Skin of body (tissue), 3 donors: ENCODE measurements at places on chromosomes 13 and 19.

DNA sequence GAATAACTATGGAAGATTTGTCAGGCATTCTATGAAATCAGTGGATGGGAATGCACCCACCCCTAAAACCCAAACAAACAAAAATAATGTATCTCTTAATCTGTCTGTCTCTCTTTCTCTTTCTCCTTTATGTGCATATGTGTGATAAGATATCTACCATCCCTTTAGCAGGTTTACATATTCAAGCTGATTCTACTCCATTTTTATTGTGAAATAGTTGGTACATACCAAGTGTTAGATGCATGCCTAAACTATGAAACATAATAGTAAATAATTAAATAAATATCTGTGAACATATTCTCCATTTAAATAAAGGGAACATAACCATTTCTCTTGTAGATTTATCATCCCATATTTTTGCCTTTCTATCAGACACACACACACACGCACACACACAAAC is 121.8 kb upstream of the PCDH9 start:
- no peak for DNase-seq

- DNase-seq, result peak; percentile 60
Observed at GRCh38 chr13:110561344-110562035, at the start of gene RAB20. Gene RAB20, minus strand, starts transcription at chr13:110561722. Its CDS starts 203 bp downstream, at chr13:110561519.

DNA sequence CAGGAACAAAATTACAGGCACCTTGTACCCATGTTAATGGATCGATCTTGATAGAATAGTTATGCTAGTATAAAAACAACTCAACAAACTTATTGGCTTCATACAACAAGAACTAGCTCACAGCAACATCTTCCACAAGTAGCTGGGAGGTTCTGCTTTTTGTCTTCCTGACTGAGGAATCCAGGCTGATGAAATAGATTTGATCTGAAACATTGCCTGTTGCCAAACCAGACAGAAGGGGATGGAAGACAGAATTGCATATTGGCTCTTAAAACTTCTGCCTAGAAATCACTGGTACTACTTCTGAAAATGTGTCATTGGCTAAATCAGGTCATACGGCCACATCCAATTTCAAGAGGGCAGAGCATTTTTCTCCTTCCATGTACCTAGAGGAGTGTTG is 267.3 kb downstream of the RFC3 start:
- no peak for DNase-seq

DNA sequence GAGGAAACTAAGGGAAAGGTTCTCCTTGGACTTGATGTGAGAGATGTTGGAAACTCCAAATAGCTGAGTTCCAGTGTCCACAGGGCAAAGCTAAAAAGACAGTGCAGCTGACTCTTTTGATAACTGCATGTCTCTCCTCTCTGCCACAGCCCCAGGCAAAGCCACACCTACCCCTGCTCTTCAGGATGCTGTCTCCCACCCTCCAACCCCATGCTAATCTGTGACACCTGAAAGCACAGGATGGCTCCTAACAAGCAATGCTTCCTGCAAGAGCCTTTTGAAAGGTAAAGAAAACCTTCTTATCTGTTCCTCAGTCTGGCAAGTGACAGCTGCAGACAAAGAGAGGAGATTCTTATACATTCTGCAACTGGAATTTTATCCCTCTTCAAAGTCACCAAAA is 14.5 kb downstream of the SLC46A3 start:
- DNase-seq, result no peak

- DNase-seq, result no peak
Observed at GRCh38 chr13:111977179-111977506, 89.8 kb upstream of the SOX1 start.

GRCh38 chr13:63149375-63149774 is 1733.7 kb upstream of the PCDH20 start:
- no peak for DNase-seq

DNA sequence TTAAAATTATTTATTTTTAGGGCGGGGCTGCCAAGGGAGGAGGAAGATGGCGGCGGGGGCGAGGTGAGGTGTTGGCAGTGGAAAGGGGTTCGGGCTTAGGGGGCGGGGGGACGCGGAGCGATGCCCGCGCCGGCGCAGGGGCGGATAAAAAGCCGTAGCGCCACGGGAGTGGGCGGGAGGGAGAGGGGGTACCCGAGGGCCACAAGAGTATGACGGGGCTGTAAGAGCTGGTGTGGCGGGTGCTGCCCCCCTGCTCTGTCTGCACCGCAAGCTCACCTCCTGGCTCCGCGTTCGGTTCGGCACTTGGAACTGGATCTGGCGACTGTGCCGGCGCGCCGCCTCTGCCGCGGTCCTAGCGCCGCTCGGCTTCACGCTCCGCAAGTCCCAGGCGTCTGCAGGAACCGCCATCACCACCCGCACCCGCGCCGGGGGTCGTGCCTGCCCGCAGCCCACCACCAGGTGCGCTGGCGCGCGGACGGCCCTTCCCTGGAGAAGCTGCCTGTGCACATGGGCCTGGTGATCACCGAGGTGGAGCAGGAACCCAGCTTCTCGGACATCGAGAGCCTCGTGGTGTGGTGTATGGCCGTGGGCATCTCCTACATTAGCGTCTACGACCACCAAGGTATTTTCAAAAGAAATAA is 265.2 kb upstream of the SGCG start:
- DNase-seq, result peak; percentile 18

- DNase-seq, result no peak
Observed at GRCh38 chr13:26280295-26280694, 26.4 kb downstream of the CDK8 start.

DNA sequence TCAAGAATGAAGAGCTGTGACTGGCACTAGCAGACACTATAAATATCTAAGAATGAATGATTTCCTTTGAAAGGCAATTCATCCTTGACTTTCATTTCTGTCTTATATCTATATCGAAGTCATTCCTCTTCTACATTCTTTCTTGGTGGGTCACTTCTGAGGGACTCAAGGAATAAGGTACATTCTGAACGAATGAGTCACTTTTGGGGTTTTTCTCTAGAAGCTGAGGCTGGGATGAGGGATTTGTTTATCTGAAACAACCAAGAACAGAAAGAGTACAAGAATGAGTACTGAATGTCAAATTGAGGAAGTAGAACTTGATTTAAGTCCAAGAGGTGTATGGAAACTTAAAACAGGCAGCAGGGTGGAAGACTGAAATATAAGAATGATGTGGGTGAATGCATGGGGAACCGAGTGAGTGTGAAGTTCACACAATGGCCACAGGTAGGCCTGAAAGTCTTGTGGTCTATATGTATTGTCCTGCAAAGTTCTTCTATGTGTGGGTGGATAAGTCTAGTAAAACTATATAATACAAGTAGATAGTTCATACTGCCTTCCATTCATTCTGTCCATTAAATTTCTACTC is 343.9 kb downstream of the OXGR1 start:
- no peak for DNase-seq

DNA sequence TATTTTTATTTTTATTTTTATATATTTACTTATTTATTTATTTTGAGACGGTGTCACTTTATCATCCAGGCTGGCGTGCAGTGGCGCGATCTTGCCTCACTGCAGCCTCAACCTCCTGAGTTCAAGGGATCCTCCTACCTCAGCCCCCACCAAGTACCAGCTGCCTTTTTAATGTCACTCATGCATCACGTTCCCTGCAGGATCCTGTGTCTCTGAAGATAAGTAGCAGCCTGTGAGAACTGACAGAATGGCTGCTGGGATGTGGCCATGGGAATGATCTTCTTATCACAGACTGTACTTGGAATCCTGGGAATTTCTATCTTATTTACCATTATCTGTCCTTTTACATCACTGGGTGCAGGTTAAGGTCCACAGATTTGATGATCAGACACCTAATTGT is 9.2 kb upstream of the ZNF761 start:
- DNase-seq, result no peak

DNA sequence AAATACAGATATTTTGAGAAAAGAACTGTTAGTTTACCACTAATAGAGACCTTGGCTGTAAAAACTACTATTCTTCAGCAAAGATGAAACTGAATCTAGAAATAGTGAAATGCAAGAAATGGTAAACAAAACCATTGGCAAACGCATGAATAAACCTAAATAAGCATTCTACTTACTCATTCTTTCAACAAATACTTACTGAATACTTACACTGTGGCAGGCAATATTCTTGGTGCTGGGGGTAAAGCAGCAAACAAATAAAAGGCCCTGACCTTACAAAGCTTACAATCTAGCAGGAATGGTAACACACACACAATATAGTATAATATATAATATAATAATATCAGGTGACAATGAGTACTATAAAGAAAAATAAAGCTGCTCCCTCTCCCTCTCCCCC is 38.7 kb downstream of the KATNAL1 start:
- no peak for DNase-seq

DNA sequence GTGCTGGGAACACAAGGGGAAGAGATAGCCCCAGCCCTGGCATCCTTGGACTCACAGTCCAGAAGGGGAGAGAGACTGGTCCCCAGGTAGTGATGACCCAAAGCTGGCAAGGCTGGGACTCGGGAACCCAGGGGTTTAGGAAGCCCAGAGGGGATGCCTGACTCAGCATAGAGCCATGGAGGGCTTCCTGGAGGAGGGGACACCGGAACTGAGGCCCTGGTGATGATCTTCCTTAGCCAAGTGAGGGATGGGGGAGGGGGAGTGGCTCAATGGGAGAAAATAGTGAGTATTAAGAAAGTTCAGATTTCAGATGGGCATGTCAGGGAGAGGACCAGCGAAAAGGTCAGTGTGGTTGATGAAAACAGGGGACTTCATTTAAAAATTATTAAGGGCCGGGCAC is 26.8 kb downstream of the EXOC3L2 start:
- DNase-seq, result no peak

GRCh38 chr19:18662972-18663732 is 20.3 kb upstream of the CRTC1 start:
- DNase-seq, result no peak

DNA sequence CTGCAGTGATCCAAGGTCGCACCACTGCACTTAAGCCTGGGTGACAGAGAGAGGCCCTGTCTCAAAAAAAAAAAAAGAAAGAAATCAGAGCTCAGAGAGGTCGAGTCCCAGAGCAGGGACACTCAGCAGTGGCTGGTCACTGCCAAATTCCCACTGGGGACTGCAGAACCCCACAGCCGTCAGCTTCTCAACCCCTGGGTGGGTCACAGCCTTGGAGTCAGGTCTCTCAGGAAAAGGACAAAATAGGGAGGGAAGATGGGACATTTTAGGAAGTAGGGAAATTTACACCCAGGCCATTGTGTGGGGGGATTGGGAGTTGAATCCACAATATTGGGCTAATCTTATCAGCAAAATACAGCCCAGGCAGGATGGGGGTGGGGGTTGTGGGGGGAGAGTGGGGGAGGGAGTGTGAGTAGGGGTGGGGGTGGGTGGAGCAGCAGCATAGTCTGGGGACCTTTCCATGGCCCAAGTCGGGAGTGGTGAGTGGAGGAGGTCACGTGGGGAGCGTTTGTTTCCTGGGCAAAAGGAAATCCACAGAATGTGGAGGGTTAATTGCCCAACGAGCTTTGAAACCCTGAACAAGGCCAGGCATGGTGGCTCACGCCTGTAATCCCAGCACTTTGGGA is 5.0 kb upstream of the CCDC194 start:
- no peak for DNase-seq

DNA sequence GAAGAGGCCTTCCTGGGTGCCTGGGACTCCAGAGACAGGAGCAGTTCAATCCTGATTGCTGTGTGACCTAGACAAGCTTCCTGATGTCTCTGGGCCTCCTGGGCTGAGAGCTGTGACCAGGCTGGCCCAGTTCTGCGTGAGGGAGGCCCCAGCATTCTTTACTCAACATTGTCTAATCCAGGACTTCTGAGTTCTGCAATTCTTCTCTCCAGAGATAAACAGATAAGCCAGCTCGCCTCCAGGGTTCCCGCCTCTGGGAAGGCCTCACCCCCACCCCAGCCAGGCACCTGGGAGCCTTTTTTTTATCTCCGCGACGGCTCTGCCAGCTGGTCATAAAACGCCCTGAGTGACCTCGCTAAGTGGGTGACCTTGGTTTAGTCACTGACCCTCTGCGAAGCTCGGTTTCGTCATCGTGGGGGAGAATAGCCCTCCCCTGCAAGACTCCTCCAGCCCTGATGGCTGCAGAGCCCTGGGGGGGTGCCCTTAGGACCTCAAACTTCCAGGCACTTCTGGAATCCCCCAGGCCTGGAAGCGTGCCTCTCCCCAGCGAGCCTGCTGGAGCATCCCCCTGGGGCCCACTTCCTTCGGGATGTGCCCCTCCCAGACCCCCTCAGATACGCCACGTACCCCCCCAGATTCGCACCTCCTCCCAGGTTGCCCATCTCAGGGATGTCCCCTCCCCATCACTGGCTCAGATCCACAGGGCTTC is 1.9 kb downstream of the SULT2B1 start:
- DNase-seq, result no peak

- no peak for DNase-seq
Observed at GRCh38 chr13:48497669-48498068, 35.2 kb downstream of the RCBTB2 start.

GRCh38 chr13:36090592-36090991 is 40.6 kb downstream of the DCLK1 start:
- DNase-seq, result no peak

DNA sequence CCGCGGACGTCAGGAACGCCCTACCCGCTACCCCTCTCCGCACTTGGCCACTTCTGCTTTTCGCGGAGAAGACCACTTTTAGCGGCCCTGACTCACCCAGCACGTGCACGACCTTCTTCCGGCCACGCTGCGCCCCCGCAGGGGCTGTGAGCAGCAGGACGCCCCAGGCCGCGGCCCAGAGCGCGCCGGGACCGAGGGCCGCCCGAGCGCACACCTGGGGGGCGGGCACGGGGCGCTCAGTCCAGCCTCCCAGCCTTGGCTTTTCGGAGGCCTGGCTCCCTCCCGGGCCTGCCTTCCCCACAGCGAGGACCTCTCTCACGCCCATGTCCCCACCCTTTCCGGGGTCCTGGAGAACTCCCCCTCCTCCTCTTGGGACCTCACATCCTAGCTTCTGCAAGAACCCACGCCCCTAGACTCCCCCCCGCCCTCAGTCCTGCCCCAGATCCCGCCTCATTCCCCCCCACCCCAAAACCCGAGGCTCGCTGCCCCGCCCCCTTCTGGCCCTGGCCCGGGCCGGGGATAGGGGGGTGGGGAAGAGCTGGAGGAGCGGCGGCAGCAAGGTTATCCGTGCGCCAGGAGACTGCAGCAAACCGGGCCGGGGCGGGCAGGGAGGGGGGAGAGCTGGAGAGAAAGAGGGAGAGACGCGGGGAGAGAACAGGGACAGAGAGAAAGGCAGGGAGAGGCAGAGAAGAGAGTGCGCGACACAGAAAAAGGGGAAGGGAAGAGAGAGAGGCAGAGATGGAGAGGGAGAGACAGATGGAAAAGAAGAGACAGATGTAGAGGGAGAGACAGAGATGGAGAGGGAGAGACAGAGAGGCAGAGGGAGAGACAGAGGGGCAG is 11.5 kb downstream of the TM6SF2 start:
- DNase-seq, result no peak
